ENCODE measurements at places on chromosomes 16 and 17.

- DNase-seq, result no peak
These were observed 304.6 kb upstream of the FOXF1 start for GRCh38 chr16:86205521-86206245.

DNA sequence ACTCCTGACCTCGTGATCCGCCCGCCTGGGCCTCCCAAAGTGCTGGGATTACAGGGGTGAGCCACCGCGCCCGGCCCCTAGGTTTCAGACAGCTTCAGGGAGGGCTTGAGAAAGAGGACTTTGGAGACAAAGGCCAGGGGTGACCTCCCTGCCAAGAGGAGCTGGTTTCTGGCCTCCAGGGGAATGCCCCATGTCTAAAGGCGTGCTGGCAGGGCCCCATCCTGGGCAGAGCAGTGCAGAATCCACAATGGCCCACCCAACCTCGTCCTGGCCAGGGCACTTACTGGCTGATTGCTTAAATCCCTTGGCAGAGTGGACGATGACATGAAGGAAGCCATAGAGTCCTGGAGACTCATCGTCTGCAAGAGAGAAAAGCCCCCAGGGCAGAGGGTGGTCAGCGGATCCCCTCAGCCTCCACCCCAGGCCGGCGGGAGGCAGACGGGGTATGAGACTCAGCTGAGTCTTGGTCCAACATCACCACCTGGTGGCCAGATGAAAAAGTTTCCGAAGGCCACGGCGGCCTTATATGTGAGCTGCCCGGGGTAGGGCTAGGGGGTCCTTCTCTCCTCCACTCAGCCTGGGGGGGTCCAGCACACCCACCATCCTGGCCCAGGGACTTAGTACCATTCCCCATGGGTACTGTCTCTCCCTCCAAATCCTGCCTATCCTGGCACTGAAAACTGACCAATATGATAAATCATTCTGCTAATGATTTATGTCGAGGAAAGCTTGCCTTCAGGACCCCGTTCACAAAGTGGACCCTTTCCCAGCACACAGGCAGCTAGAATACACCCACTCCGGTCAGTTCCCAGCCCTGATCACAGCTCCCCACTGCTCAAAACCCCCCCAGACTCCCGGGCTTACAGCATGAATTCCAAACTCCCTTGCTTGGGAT is 59.1 kb downstream of the TIMM22 start:
- peak; percentile 46 for DNase-seq

GRCh38 chr16:12869698-12870427 is 31.5 kb upstream of the SHISA9 start:
- no peak for DNase-seq

DNA sequence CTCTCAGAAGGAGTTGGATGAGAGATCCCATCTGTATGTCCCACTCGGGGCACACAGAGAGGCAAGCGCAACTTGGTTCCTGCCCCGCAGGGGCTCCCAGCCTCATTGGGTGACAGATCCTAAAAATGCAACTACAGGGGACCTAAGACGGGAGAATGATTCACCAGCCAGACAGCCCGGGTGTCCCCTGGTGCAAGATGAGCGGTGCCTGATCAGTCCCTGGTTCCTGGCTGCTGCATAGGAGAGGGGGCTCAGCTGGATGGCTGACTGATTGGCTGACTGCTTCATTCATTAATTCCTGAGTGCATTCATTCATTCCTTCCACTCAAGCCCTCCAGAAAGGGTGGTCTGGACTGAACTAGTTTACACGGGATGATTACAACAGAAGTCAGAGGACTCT is 22.0 kb downstream of the WNT3 start:
- no peak for DNase-seq

DNA sequence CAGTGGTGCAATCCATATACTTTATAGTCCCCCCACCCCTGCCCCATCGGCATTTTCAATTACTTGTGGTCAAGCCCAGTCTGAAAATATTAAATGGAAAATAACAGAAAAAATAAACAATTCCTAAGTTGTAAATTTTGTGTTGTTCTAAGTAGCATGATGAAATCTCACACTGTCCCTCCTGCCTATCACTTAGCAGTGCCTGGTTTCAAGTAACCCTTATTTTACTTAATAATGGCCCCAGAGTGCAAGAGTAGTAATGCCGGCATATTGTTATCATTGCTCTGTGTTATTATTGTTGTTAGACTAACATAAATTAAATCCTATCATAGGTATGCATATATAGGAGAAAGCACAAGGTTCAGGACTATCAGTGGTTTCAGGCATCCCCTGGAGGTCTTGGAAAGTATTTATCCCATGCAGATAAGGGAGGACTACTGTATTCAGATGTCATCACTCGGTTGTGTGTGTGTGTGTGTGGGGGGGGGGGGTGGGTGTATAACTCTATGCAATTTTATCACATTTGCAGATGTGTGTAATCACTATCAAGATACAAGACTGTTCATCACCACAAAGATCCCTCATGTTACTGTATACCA is 9.3 kb downstream of the UBE2G1 start:
- no peak for DNase-seq

DNA sequence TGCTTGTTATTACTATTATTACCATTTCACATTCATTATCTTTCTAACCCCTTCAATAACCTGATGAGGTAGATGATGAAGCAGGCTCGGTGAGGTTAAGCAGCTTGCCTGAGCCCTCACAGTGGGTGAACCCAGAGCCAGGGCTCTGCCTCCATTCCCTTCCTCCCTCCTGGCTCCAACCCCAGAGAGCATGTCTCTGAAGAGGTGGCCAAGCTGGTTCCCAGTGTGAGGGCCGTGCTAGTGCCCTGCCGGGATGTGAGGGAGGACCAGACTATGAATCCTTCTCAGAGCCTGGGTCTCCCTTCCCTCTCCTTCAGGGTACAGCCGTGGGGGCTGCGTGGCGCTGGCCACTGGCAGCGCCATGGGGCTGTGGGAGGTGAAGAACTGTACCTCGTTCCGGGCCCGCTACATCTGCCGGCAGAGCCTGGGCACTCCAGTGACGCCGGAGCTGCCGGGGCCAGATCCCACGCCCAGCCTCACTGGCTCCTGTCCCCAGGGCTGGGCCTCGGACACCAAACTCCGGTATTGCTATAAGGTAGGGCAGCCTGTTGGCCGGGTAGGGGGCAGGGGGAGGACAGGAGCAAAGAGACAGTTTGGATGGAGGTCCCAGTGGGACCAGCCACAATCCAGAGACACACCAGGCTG is 49.6 kb downstream of the MRC2 start:
- DNase-seq, result no peak

GRCh38 chr16:46947900-46948547 is 25.4 kb downstream of the DNAJA2 start:
- DNase-seq, result peak; percentile 70

- DNase-seq, result peak; percentile 94
These were observed 2.3 kb downstream of the PIEZO1 start for GRCh38 chr16:88782454-88783390.

DNA sequence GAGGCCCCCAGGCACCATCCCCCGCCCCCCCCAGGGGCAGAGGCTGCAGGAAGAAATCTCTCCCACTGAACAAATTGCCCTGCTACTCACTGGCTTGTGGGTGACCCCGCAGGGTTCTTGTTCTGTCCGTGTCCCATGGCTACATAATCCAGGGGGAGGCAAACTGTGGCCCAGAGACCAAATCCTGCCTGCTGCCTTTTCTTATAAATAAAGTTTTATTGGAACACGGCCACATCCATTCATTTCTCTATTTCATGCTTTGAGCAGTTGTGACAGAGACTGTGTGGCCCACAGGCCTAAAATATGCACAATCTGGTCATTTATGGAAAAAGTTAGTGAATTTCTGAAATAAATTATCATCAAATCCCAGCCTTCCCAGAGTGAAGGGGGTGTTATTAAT is 38.2 kb downstream of the ABCC6 start:
- DNase-seq, result no peak

- DNase-seq, result peak; percentile 0
These were observed 534.1 kb downstream of the GRIN2A start for GRCh38 chr16:9647981-9648701.

- no peak for DNase-seq
These were observed 54.4 kb downstream of the SIAH1 start for GRCh38 chr16:48330841-48331192.

DNA sequence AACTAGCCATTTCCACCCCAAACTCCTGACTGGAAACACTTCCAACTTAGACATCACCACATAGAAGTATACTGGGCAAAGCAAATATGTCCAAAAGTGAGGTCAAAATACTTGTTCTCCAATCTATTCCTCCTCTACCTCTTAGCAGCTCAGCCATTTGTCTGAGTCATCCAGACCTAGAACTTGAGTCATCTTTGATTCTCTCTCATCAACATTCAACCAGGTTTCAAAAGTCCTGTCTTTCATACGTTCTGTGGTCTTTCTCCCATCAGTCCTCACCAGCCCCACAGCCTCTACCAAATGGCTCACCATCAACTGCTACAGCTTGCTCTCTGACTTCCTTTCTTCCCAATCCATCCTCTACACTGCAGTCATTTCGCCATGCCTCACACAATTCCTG is 6.8 kb downstream of the ANKFY1 start:
- peak; percentile 12 for DNase-seq

DNA sequence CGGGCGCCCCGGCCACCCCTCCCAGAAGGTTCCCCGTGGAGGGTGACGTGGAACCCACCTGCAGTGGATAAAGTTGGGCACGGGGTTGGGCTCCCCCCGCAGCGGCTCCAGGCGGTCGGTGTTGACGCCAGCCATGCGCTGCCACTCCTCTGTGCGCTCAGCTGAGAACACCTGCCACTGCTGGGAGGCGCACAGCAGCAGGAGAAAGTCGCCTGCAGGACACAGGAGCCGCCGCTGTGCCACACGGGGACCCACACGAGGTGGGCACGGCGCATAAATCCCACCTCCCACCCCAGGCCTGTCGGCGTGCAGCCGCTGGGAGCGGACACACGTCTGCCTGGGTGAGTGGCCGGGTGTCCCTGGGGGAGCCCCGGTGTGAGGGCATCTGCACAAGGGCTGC is 20.7 kb downstream of the CTU2 start:
- DNase-seq, result no peak

GRCh38 chr16:73545290-73545689 is 497.4 kb upstream of the ZFHX3 start:
- no peak for DNase-seq

DNA sequence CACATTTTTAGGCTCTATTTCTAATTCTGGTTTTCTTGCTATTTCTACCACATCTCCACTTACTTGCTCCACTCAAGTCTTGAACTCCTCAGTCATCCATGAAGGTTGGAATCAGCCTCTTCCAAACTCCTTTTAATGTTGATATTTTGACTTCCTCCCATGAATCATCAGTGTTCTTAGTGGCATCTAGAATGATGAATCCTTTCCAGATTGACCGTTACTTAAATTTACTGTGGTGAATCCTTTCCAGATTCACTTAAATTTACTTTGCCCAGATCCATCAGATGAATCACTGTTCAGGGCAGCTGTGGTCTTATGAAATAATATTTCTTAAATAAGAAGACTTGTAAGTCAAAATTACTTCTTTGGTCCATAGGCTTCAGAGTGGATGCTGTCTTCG is 32.4 kb downstream of the CLTC start:
- DNase-seq, result peak; percentile 78

DNA sequence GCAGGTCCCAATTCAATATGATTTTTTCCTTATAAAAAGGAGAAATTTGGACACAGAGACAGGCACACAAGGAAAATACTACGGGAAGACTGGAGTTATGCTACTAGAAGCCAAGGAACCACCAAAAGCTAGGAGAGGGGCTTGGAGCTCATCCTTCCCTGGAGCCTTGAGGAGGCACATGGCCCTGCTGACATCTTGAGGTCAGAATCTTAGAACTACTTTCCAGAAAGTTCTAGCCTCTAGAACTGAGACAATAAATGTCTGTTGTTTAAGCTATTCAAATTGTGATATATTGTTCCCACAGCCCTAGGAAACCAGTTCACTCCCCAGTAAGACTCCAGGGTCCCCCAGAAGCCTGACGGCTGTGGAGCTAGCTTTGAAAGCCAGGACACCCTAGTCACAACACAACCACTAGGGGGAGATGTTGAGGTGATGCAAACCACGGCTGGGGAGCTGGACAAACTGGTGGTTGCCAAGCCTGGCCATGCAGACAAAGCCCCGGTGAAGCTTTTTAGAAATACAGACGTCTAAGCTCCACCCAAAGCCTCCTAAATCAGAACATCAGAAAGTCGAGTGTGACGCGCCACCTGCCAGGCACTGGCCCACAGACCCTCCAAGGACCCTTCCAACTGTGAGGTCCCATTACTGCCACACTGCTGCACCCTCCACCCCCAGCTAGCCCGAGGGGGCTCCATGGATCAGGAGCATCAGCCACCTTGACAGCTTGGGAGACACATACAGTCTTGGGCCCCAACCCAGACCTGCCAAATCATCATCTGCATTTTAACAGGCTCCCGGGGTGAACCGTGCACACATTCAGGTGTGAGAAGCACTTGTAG is 106.4 kb downstream of the SLC39A11 start:
- DNase-seq, result peak; percentile 82

- DNase-seq, result no peak
These were observed 1.8 kb upstream of the C1QTNF8 start for GRCh38 chr16:1097800-1098199.

DNA sequence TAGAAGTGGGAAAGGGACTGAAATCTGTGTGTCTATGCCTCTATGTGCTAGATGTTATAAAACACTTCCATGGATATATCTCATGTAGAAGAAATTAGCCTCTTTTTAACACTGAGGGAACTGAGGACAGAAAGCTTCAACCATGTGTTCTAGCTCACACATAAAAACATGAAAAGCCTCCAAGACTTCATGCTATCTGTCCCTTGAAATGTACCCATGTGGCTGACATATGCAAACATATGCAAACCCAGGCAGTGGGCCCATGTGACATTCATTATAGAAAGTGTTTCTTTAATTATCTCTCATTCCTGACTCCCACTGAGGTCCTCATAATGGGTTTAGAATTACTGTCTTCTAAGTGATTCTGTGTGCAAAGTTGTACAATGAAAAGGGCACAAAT is 134.7 kb upstream of the MAF start:
- DNase-seq, result no peak

- DNase-seq, result no peak
These were observed 12.0 kb downstream of the ARL4D start for GRCh38 chr17:43410557-43411368.

- DNase-seq, result no peak
These were observed 18.8 kb downstream of the CMIP start for GRCh38 chr16:81463296-81463890.

GRCh38 chr16:30808146-30808545 is 21.1 kb upstream of the ZNF629 start:
- DNase-seq, result no peak

- no peak for DNase-seq
These were observed 1.4 kb downstream of the COTL1 start for GRCh38 chr16:84616515-84616914.

DNA sequence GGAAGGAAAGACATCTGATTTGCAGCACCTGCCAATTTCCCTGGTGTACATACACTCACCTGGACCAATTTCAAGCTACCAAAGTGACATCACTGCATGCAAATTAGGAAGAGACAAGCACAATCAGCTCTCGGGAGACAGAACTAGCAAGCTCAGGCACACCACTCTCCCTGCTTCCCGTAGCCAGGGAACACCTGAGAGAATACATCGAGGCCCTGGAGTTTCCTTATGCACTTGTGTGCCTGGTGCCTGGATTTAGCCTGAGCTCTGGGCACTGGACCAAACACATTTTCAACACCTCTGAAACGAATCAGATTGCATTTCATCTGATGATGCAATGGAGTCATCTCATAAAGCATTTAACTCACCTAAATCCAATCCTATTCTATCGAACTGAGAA is 110.5 kb downstream of the HS3ST2 start:
- no peak for DNase-seq
